ENCODE measurements at places on chromosomes 3 and 15.

GRCh38 chr3:153596401-153596800, 434.4 kb downstream of the RAP2B start:
- DNase-seq: no peak

- no peak for DNase-seq
These were observed 16.0 kb upstream of the PSMD6 start for GRCh38 chr3:64039332-64039731.

DNA sequence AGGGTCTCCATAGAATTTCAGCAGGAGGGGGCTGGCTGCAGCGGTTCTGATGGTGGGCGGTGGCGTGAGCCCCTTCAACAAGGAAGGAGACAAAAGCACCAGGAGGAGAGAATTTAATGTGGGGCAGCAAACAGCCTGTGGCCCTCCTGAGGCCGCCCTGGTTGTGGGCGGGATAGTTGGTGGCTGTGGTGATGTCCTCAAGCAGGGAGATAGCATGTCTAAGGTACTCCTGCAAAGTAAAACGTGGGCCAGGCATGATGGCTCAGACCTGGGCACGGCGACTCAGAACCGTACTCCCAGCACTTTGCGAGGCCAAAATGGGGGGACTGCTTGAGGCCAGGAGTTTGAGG, 94.0 kb downstream of the LRRK1 start:
- DNase-seq: no peak

GRCh38 chr3:171194965-171195364, 168.4 kb upstream of the SLC2A2 start:
- no peak for DNase-seq

Data from stimulated activated CD4-positive, alpha-beta T cell treated with anti-CD3 and anti-CD28 coated beads, TNF-alpha, amount 100 ng/mL, for 24 hours (primary cell).